Upper lobe of right lung (tissue), 1 donor: ENCODE measurements at places on chromosomes 1 and 21. TPM values are rescaled to one million over a fixed set of nuclear protein-coding genes. Genes with fewer than 3 reads are reported as not detected.

Gene RBP7
- 8.7 TPM for total RNA-seq

Gene CD53
- 171 TPM for total RNA-seq

Gene ANKRD45
- 0.87 TPM for total RNA-seq

Gene SPRR1B
- total RNA-seq, result not detected

Gene RGS1
- total RNA-seq, result 27.8 TPM

Gene PDZK1
- total RNA-seq, result 0.67 TPM

Gene CAPN8
- 83.5 TPM for total RNA-seq

Gene UMODL1
- 0.49 TPM for total RNA-seq

Gene BCL2L15
- total RNA-seq, result 1.8 TPM

Gene MX1
- total RNA-seq, result 142 TPM

Gene CD1C
- total RNA-seq, result 6.7 TPM

Gene PTPN22
- 12.2 TPM for total RNA-seq

Gene S100A7A
- not detected for total RNA-seq

Gene LCE2A
- total RNA-seq, result not detected

Gene GPR25
- total RNA-seq, result 0.32 TPM

Gene VASH2
- 1.9 TPM for total RNA-seq

Gene ECM1
- total RNA-seq, result 15.5 TPM

Gene KLHDC8A
- total RNA-seq, result 0.78 TPM

Gene MAP10
- 2.1 TPM for total RNA-seq

Gene DENND2D
- 78.2 TPM for total RNA-seq

Gene KLHL21
- 21.8 TPM for total RNA-seq

Gene GCLM
- 24.5 TPM for total RNA-seq

Gene C1orf167
- 4.7 TPM for total RNA-seq

Gene TNFRSF8
- 1.8 TPM for total RNA-seq

Gene HPCAL4
- 0.09 TPM for total RNA-seq

Gene GPR3
- 0.90 TPM for total RNA-seq

Gene PLEKHO1
- 44.5 TPM for total RNA-seq

Gene SAMD13
- 1.6 TPM for total RNA-seq

Gene LCE1E
- not detected for total RNA-seq

Gene ANKRD34A
- total RNA-seq, result 0.69 TPM

Gene MATN1
- total RNA-seq, result not detected

Gene FMO5
- total RNA-seq, result 95.9 TPM
